A549 (cell line): ENCODE measurements at places on chromosomes 1 and 21. TPM values are rescaled to one million over a fixed set of nuclear protein-coding genes. Genes with fewer than 3 reads are reported as not detected.

DNA sequence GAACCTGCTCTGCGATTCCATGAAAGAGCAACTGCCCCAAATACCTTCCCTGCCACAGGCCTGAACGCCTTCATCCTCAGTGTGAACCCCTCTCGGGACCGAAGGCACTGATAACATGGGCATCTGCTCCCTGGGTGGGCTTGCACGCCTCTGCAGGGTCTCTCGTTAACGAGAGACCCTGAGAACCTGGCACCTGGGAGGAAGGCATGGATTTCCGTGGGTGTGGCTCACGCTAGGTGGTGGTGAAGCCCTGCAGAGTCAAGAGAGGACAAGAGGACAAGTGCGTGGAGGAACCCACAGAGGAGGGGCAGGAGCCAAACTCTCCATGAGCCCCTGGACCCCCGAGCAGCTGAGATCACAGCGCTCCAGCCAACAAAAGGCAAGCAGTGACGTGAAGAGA, 26.8 kb upstream of the COL6A2 start:
- DNase-seq: no peak

- DNase-seq: no peak
These were observed 25.4 kb upstream of the NPL start for GRCh38 chr1:182764029-182764727.

LY9 gene
- polyA plus RNA-seq: 0.03 to 0.15 TPM (median 0.05 TPM) in 3 replicates

ZYG11B gene
- 5.4 to 5.8 TPM (median 5.5 TPM) in 3 replicates for polyA plus RNA-seq

C1orf226 gene
- polyA plus RNA-seq: 0.32 to 0.38 TPM (median 0.33 TPM) in 3 replicates
